ENCODE measurements at places on chromosomes 5 and 9.

DNA sequence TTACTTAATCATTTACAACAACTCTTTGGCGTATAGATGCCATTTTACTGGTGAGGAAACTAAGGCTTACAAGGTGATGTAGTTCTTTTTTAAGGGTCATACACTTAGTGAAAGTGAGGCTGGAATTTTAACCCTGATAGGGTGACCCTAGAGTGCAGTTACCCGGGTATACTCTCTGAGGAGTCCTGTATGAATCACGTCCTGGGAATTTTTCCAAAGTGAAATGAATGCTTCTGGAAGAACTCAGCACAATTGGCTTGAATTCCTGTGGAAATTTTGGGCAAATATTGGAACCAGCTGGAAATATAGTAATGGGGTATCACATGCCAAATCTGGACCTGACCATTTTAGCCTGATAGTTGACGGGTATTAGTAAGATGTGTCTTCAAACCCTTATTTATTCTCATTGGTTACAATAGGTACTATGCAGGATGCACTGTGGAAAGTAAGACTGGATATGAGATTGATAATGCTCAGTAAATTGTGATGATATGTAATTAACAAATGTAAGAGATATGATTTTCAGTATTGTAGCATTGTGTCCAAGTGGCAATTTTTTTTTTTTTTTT lies 14.8 kb downstream of the SUB1 start:
- no peak for DNase-seq

DNA sequence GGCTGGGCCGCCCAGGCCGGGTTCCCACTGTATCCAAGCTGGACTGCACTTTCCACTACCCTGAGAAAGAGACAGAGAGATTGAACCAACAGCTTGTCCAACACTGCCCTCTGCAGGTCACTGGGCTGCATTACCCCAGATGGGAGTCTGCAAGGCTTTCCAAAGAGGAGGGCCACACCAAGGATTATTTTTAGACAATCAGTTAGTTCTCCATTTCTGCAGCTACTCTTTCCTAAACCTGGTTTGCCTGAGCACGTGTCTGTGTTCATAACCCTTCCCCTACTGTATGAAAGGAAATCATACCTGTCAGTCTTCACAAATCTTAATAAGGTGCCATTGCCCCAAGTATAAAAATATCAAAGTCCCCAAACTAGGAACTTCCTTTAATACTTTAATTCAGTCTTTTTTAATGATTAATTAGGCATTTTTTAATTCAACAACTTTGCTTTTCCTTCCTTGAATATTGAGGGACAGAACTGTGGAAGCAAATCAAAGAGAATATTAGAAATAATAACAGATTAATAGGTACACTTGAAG lies 13.4 kb upstream of the FGF1 start:
- peak; percentile 81 for DNase-seq

DNA sequence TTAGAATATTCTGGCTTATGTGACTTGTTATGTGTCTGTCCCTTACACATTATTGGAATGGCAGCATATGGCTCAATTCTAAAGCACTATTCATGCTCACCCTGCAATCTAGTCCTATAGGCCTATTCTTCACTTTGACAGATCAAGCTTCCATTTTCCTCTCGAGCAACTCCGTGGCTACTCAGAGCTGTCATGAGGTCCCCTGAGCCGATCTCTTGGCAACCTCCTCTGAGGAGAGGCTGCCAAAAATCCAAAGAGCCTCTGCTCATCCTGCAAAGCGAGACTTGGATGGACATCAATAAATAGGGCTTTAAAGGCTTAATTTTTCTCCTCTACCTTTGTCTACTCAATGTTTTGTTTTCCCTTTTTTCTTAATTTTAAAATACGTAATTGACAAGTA lies 163.8 kb downstream of the GABRB2 start:
- DNase-seq, result no peak

DNA sequence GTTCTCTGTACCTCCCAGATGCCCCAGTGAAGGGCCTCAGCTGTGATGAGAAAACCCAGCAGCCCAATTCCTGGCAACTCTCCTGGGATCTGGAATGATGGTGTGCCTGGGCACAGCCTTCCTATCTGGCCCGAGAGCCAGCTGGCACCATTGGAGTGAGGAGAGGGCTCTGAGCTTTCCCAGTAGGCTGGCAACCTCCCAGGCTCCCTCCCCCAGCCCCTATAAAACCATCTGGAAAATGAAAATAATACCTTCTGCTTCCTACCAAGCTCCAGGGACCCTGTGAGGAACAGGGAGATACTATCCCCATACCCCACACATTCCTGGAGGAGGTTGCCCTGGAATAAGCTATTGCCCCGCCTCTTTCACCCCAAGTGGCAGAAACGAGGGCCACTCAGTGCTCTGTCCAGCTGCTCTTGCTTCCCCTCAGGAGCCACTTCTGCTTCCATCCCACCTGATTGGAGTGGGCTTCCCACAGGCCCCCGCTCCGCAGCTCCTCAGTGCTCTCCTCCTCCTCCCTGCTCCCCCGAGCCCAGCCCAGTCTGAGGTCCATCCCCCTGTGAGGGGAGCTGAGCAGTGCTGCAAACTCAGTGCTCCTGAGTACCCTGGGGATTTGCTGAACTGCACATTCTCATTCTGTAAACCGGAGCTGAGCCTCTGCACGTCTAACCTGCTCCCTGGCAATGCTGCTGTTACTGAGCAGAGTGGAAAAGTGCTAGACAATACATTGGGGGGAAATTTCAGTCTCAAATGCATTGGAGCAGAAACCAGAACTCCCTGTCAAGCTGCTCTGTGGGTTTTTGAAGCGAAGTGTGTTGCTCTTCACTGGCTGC lies 74.7 kb downstream of the THBS4 start:
- no peak for DNase-seq

DNA sequence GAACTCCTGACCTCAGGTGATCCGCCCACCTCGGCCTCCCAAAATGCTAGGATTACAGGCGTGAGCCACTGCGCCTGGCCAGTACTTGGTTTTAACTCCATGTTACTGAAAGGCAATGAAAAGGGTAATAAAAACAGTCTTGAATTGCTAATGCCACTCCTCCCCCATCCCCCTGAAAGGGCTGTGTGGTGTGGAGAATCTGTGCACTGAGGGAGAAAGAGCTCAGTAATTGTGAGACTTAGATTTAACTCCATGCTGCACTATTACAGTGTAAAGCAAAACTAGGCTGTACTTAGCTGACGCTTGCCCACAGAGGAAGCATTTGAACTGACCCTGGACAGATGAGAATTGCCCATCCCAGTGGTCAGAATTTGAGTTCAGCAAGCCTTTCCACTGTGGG lies 1662.4 kb upstream of the ACO1 start:
- DNase-seq, result no peak

- no peak for DNase-seq
Measured at GRCh38 chr9:105637787-105638395, 24.4 kb upstream of the TAL2 start.

All from liver (tissue), 10 donors.